ENCODE measurements at places on chromosomes 1 and 21. TPM values are rescaled to one million over a fixed set of nuclear protein-coding genes. Genes with fewer than 3 reads are reported as not detected.

Gene EPHX1
- 233 TPM for total RNA-seq

Gene NGF
- 0.97 TPM for total RNA-seq

Gene TBX19
- 3.1 TPM for total RNA-seq

Gene HES3
- total RNA-seq: not detected

Gene KCNQ4
- 0.89 TPM for total RNA-seq

GRCh38 chr1:118116401-118116800 is 68.6 kb downstream of the SPAG17 start:
- DNase-seq: no peak
- no peak overlapping the region for H3K4me3 ChIP-seq
- H3K27ac ChIP-seq: no peak overlapping the region

- H3K27ac ChIP-seq: no peak overlapping the region
- H3K4me1 ChIP-seq: no peaks in the 10 kb centered on the region
- no peak for DNase-seq
- no peaks in the 10 kb centered on the region for H3K27me3 ChIP-seq
These were observed 146.5 kb downstream of the LIPI start for GRCh38 chr21:14064296-14064645.

DNA sequence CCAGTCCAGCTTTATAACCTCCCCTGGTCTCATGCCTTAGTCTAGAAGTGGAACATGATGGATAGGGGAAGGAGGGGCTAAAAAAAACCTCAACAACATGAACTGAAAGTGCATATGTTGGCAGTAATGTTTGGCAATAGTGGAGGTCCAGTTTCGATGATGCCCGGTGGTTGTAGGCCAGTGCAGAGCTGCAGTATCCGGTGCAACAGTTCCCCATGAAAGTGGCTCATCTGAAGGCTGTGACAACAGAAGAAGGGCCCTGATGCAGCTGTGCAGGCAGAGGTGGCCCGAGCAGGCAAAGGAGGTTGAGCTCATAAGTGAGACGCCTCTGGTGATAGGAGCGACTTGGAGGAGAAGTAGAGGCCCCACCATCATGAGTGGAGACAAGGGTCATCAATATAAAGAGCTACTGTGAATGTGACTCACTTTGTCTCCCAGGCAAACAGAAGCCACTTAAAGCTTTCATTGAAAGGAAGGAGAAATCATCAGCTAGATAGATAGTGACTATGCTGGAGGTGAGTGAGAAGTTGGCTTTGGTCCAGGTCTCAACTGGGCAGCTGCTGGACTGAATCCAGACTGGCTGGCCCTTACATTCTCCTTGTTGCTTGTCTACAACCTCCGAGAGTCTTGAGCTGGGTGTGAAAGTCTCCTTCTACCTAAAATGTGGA is 10.2 kb upstream of the CREG1 start:
- H3K36me3 ChIP-seq: no peaks in the 10 kb centered on the region
- peak overlapping the region; percentile 16 for H3K27ac ChIP-seq
- no peak overlapping the region for H3K4me3 ChIP-seq
- peak; percentile 57 for DNase-seq

- no peaks in the 10 kb centered on the region for H3K27me3 ChIP-seq
These were observed 16.7 kb downstream of the PKP1 start for GRCh38 chr1:201299968-201300367.

DNA sequence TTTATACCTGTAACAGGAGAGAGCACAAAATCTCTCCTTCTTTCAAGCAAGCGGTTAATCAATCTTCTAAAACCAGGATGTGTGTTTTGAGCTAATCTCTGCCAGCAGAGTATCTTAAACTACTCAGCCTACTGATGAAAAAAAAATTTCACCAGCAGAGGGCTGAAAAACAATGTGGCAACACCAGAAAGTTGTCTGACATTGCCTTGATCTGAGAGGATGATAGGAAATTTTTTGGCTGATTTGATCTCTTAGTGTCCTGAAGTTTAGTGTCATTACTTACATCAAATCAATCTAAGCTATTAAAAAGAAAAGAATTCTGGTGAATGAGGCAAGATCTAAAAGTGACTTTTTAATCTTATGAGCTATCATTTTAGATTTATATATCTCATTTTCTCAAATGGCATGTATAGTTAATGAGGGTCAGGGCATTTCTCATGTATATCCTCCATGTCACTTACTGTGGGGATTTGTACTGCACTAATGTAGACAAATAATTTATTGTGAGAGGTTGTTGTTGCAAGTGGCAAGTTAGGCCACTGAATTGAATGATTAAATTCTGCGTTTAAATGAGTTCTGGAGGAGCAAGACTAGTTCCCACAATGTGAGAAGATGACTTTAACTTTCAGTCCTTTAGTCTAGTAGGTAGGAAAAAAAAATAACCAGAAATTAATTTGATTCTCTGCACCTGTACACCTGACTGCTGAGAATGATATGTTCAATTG is 10.9 kb downstream of the ADAMTS1 start:
- no peaks in the 10 kb centered on the region for H3K27me3 ChIP-seq
- H3K4me3 ChIP-seq: no peak overlapping the region
- H3K27ac ChIP-seq: no peak overlapping the region

DNA sequence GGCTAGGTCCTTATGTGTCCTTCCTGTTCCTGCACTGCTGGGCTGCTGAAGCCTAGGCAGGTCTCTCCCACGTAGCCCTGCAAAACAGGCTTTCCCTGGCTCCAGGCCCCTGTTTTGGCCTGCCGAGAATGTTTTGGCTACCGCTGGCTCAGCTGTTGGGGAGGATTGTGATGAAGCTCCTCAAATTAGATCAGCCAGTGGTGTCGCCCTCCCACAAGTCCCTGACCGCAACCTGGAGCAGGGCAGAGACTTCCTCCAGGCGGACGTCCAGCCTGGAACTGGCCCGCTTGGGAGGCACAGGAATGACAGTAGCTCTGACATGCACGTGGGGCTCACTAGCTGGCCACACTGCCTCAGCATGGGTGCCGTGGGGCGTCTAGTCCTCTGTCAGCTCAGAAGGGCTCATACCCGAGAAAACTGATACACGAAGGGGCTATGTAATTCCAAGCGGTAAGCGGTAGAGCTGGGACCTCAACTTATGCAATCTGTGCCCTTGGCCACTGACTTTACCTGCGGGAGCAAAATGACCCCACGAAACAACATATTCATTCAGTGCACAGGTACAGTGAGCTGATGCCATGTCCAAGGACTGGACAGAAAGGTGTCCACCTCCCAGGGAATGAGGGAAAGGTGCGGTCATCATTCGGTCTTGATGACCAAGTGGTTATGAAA is 26.6 kb downstream of the DHRS3 start:
- peaks cover 38% of the 10 kb centered on the region for H3K36me3 ChIP-seq
- peaks cover 54% of the 10 kb centered on the region for H3K4me1 ChIP-seq
- no peaks in the 10 kb centered on the region for H3K27me3 ChIP-seq

- no peak overlapping the region for H3K4me3 ChIP-seq
- H3K27me3 ChIP-seq: no peaks in the 10 kb centered on the region
- H3K27ac ChIP-seq: no peak overlapping the region
- H3K4me1 ChIP-seq: peaks cover 9% of the 10 kb centered on the region
These were observed 27.5 kb upstream of the STMN1 start for GRCh38 chr1:25933479-25934365.

DNA sequence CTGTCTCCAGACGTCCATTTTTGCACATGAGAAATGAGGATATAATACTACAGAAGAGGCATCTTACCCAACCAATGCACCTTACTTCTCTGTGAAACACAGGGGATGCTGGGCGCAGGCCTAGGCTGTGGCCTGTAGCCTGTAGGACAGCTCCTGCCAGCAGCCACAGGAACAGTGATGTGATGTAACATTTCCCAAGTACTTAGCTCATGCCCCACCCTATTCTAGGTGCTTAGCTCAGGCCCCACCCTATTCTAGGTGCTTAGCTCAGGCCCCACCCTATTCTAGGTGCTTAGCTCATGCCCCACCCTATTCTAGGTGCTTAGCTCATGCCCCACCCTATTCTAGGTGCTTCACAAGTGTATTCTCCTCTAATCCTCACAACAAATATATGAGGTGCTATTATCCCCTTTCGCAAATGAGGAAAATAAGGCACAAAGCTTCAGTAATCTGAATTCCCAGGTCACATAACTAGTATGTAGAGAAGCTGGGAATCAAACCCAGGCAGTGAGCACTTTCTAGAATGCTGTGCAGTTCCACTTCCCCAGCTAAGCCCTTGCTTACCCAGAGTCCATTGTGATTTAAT is 4.6 kb upstream of the NAXE start:
- H3K4me3 ChIP-seq: no peak overlapping the region
- no peak overlapping the region for H3K27ac ChIP-seq
- no peaks in the 10 kb centered on the region for H3K36me3 ChIP-seq
- no peaks in the 10 kb centered on the region for H3K27me3 ChIP-seq

DNA sequence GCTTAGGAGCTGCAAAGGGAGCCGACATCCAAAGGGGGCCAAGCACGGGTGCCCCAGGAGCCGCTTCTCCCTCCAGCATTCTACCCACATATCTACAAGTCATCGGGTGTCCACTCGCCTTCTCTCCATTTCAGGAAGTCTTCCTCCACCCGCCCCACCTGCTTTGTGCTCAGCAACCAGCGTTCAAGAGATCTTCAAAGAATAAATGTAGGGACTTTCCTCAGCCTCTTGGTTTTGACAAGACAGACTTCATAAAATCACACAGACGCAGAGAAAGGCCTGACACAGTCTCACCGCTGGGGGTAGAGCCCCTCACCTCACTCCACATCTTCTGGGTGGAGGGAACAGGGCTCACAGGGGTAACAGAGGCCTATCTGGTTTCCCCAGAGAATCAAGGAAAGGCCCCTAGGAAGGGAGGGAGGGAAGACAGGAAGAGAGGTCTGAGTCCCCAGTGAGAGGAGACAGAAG is 49.5 kb downstream of the SSBP3 start:
- H3K4me1 ChIP-seq: peaks cover 56% of the 10 kb centered on the region
- no peak overlapping the region for H3K27ac ChIP-seq
- H3K27me3 ChIP-seq: no peaks in the 10 kb centered on the region
- peak overlapping the region; percentile 28 for H3K4me3 ChIP-seq
- DNase-seq: no peak

GRCh38 chr21:25487046-25487594 is 120.2 kb downstream of the MRPL39 start:
- H3K36me3 ChIP-seq: no peaks in the 10 kb centered on the region
- no peak overlapping the region for H3K4me3 ChIP-seq
- H3K27ac ChIP-seq: no peak overlapping the region
- H3K27me3 ChIP-seq: no peaks in the 10 kb centered on the region

- no peaks in the 10 kb centered on the region for H3K27me3 ChIP-seq
- DNase-seq: no peak
- H3K27ac ChIP-seq: peak overlapping the region; percentile 14
- H3K4me3 ChIP-seq: no peak overlapping the region
- H3K4me1 ChIP-seq: peaks cover 23% of the 10 kb centered on the region
These were observed 1.2 kb upstream of the ACOT11 start for GRCh38 chr1:54546651-54547401.

- no peaks in the 10 kb centered on the region for H3K27me3 ChIP-seq
- DNase-seq: no peak
- H3K4me3 ChIP-seq: no peak overlapping the region
- H3K36me3 ChIP-seq: peaks cover 29% of the 10 kb centered on the region
- no peak overlapping the region for H3K27ac ChIP-seq
These were observed 119.7 kb downstream of the APP start for GRCh38 chr21:26050857-26051256.

DNA sequence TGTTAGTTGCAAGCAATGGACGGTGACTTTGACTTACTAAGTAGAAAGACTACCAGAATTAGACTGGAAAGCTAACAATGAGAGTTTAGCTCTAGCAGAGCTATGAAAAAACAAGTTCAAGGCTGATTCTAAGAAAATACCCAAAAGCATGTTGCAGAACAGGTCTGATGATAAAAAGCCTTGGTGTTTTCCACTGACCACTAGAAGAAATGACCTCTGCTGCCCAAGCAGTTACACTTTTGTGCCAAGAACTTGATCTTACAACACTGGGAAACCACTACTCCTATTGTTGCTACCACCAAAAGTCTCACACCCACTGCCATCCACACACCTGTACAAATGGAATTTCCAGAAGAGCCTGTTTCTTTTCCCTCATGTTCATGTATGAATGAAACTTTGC is 21.4 kb upstream of the NEK7 start:
- H3K4me1 ChIP-seq: peaks cover 6% of the 10 kb centered on the region
- H3K4me3 ChIP-seq: no peak overlapping the region
- H3K27ac ChIP-seq: no peak overlapping the region
- H3K36me3 ChIP-seq: no peaks in the 10 kb centered on the region
- no peaks in the 10 kb centered on the region for H3K27me3 ChIP-seq

- no peak overlapping the region for H3K27ac ChIP-seq
- H3K4me3 ChIP-seq: no peak overlapping the region
These were observed 23.9 kb downstream of the RNF2 start for GRCh38 chr1:185069202-185069772.

- H3K36me3 ChIP-seq: peaks cover 37% of the 10 kb centered on the region
- H3K4me1 ChIP-seq: no peaks in the 10 kb centered on the region
- H3K4me3 ChIP-seq: no peak overlapping the region
- no peaks in the 10 kb centered on the region for H3K27me3 ChIP-seq
- H3K27ac ChIP-seq: no peak overlapping the region
- DNase-seq: no peak
These were observed 26.1 kb upstream of the CLSTN1 start for GRCh38 chr1:9849691-9850441.

GRCh38 chr1:67532452-67533216 is 102.4 kb upstream of the SERBP1 start:
- H3K4me3 ChIP-seq: no peak overlapping the region
- H3K27me3 ChIP-seq: no peaks in the 10 kb centered on the region
- no peaks in the 10 kb centered on the region for H3K36me3 ChIP-seq
- H3K4me1 ChIP-seq: no peaks in the 10 kb centered on the region
- H3K27ac ChIP-seq: no peak overlapping the region

DNA sequence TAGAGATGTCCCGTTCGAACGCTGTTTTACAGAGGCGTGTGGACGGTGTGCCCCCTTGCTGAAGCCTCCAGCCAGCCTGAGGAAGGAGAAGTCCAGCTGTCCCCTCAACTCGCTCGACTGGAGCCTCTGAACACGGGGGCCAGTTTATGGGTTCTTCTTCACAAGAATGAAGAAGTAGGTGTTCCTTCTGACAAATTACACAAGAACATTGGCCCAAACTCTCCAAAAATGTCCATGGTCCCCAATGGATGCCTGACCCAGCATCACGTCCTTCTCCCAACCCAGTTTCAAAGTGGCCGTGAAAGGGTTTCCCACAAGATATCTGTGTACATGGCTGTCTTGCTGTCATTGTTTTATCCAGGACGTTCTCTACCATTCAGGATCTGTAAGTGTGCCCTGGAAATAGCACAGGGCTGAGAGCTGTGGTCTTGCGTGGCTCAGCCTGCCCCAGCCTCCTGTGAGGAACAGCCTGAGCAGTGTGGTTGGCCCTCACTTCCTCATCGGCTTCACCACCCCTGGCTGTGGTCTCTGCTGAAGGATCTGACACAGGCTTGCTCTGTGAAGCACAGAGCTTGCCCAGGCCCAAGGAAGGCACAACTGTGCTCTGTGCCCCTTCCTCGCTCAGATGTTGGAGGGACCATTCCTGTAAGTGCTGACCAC is 1.0 kb upstream of the S100B start:
- no peaks in the 10 kb centered on the region for H3K36me3 ChIP-seq
- no peak overlapping the region for H3K4me3 ChIP-seq
- peak overlapping the region; percentile 48 for H3K27ac ChIP-seq
- DNase-seq: peak; percentile 81

DNA sequence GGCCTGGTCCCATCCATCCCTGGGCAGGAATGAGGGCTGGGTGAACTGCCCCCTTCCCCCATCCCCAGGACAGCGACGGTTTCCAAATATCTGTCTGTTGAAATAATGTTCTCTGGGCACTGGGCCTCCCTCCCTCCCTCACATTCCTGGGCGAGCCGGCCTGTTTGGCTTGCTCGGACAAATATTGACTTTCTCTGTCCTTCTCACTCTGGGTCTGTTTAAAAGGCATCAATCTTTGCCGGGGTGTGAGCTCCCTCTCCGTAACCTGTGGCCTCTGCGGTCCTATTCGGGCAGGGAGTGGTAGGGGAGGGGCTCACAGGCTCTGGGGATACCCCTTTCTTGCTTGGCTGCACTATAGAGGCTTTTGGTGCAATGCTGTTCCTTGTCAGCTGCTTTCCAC is 40.2 kb downstream of the FOXD2 start:
- peak overlapping the region; percentile 53 for H3K27ac ChIP-seq
- H3K36me3 ChIP-seq: no peaks in the 10 kb centered on the region
- no peak overlapping the region for H3K4me3 ChIP-seq
- H3K4me1 ChIP-seq: peaks cover 7% of the 10 kb centered on the region
- no peaks in the 10 kb centered on the region for H3K27me3 ChIP-seq

Measured in lower lobe of right lung (tissue), 2 donors.